IMR-90 (cell line): ENCODE measurements at places on chromosomes 2 and 18. TPM values are rescaled to one million over a fixed set of nuclear protein-coding genes. Genes with fewer than 3 reads are reported as not detected.

IL1RL2 gene
- 0.28 and 0.36 TPM in 2 replicates for total RNA-seq

ASXL3 gene
- under 0.01 and 0.54 TPM in 2 replicates for total RNA-seq

- peaks cover 14% of the 10 kb centered on the region for H3K4me1 ChIP-seq
- no peaks in the 10 kb centered on the region for H3K36me3 ChIP-seq
- H3K27me3 ChIP-seq = no peaks in the 10 kb centered on the region
- H3K27ac ChIP-seq = no peak overlapping the region
These were observed 44.1 kb downstream of the ANKRD44 start for GRCh38 chr2:197266477-197266876.

DNA sequence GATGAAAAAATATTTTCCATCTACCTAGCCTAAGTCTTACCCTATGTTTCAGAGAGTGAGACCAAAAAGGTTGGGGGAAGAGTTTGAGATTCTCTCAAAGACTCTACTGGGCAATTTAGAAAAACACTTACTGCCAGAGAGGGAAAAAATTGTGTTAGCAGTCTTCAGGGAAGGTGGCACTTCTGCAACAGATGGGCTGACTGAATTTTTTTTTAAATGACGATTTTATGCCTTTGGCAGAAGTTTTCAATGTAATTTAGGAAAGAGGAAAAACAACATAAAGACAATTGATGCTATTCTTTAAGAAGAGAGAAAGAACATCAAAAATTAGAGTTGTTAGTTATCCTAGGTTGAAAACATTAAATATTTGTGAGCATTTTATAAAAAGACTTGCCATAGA is 1894.5 kb upstream of the PIK3C3 start:
- no peak for DNase-seq
- no peak overlapping the region for H3K27ac ChIP-seq
- H3K27me3 ChIP-seq = no peaks in the 10 kb centered on the region
- no peaks in the 10 kb centered on the region for H3K4me1 ChIP-seq

- H3K27ac ChIP-seq = no peak overlapping the region
- no peaks in the 10 kb centered on the region for H3K4me1 ChIP-seq
- no peak overlapping the region for H3K4me3 ChIP-seq
- DNase-seq = no peak
- H3K27me3 ChIP-seq = no peaks in the 10 kb centered on the region
- no peaks in the 10 kb centered on the region for H3K36me3 ChIP-seq
These were observed 235.6 kb downstream of the BCL11A start for GRCh38 chr2:60317844-60318243.

- H3K4me1 ChIP-seq = peaks cover 7% of the 10 kb centered on the region
- H3K4me3 ChIP-seq = no peak overlapping the region
- H3K36me3 ChIP-seq = peaks cover 12% of the 10 kb centered on the region
- DNase-seq = peak; percentile 40
These were observed 139.2 kb downstream of the MGAT5 start for GRCh38 chr2:134393075-134393461.
